ENCODE measurements at places on chromosomes 2 and 18.

- no peak for DNase-seq
Observed at GRCh38 chr2:109532728-109533076, 81.1 kb downstream of the SEPTIN10 start.

DNA sequence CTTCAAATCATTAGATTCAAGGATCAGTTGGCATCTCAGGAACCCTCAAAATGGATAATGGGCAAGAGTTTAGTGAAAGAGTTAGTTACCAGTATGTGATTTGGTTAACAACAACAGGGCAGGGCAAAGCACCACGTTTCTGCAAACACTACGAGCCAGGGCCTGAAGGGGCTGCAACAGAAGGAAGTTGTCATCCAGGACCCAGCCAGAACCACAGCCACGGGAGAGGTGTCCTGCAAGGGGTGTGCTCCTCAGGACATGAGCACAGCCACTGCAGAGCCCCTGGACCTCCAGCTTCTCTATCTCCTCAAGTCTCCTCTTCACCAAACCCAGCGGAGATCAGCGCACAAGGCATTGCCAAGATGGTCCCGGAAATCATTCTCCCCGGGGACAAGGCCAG, 173.3 kb upstream of the PIEZO2 start:
- DNase-seq: no peak

- DNase-seq: peak; percentile 83
Observed at GRCh38 chr2:217248312-217248935, 388.6 kb upstream of the TNP1 start.

DNA sequence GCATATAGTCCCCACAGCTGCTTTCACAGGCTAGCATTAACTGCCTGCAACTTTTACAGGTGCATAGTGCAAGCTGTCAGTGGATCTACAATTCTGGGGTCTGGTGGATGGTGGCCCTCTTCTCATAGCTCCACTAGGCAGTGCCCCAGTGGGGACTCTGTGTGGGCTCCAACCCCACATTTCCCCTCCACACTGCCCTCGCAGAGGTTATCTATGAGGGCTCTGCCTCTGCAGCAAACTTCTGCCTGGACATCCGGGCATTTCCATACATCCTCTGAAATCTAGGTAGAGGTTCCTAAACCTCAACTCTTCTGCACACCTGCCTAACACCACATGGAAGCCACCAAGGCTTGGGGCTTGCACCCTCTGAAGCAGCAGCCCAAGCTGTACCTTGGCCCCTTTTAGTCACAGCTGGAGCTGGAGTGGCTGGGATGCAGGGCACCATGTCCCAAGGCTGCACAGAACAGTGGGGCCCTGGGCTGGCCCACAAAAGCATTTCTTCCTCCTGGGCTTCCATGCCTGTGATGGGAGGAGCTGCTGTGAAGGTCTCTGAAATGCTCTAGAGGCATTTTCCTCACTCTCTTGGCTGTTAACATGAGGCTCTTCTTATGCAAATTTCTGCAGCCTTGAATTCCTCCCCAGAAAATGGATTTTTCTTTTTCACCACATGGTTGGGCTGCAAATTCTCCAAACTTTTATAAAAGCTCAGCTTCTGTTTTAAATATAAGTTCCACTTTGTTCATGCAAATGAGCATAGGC, 59.3 kb downstream of the KDM3A start:
- no peak for DNase-seq

- DNase-seq: no peak
Observed at GRCh38 chr18:61574665-61575064, 241.4 kb downstream of the CDH20 start.

- DNase-seq: no peak
Observed at GRCh38 chr18:56462276-56462675, 176.1 kb downstream of the TXNL1 start.

DNA sequence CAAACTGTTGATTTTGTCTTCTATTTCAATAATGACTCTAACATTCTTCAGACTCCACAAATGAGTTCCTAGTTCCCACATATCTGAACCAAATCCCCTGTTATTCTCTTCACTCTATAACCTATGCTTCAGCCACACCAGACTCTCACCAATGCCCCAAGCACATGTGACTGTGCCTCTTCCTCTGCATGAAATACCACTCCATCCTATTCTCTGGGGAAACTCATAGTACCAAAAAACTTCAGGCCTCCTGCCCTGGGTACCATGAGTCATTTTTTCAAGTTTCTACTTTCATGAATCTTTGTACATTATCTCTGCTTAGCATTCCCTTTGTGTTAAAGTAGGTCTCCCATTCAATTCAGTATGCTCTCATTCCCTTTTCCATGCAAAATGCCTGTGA, 353.2 kb downstream of the ZEB2 start:
- DNase-seq: no peak

- DNase-seq: peak; percentile 22
Observed at GRCh38 chr18:8988260-8988871, 114.1 kb upstream of the NDUFV2 start.

- no peak for DNase-seq
Observed at GRCh38 chr2:238024986-238025385, 35.8 kb upstream of the SCLY start.

- DNase-seq: no peak
Observed at GRCh38 chr2:234426616-234427015, 70.3 kb downstream of the ARL4C start.

All from uterus (tissue), 4 donors.